Stimulated activated CD4-positive, alpha-beta T cell treated with anti-CD3 and anti-CD28 coated beads, Interleukin-2, amount 100 ng/mL, for 24 hours (primary cell): ENCODE measurements at places on chromosomes 5 and 9.

DNA sequence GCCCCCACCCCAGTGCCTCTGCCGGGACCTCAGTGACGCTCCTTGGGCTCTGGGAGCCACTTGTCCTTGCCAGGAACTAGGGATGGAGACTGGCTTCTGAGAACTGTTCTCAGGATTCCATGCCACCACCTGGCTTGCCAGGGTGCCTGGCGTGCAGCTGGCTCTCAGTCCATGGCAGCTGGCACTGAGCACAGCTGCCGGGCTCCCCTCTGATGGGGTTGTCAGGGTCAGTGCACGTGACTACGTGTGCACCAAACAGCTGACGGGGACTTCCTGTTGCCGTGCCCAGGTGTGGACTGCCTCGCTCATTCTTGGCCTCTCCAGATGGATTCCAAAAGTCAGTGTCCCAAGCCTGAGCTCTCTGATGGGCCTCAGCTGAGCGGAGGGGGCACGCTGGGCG is 9.4 kb downstream of the KCNT1 start:
- no peak for DNase-seq

DNA sequence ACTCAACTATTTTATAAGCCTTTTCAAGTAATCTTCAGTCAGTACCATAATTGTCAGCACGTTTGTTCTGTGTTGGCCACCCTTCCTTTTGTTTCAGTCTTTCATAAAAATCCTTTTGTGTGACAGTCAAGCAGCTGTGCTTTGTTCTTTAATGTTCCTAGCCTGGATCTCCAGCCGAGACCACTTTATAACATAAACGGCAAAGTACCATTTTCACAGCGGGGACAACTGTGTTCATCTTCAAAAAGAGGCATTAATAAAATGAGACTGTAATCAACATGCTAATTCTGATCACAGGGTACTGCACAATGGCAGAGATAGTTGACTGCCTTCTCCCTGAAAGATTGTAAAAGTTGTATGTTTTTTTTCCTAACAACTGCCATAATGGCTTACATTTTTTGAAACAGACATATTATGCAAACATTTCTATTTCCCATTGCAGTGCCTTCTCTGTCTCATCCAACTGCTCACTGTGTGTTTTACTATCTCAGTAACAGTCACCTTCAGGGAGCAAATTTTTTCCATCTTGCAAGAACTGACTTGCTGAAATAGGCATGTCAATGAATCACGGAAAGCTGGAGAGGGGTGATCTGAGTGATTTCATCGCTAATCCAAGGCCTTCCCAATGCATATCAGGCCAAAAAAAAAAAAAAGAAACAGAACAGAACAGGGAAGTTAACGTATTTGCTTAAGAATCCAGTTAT is 828.5 kb upstream of the DMAC1 start:
- no peak for DNase-seq

- no peak for DNase-seq
These were observed 2.2 kb downstream of the HNRNPA0 start for GRCh38 chr5:137751869-137752491.

DNA sequence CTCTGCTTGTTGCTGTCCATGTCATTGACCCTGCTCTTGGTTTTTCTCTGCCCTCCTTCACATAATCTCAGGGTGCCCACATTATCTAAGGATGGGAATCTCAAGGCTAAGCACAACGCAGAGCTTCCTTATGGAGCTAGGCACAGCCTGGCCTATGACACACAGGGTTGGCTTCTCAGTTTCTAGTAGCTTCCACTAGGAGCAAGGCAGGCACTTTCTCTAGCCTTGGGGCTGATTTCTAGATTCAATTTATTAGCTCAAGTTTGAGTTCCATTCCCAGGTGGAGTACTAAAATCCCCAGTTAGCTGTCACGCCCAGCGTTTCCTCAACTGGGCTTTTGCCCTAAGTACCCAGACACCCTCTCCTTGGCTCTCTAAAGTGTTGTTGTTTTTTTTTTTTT is 12.4 kb downstream of the IL4 start:
- no peak for DNase-seq

GRCh38 chr5:106921567-106921966 is 749.2 kb downstream of the EFNA5 start:
- DNase-seq, result no peak

GRCh38 chr5:100418231-100418630 is 116.9 kb upstream of the FAM174A start:
- DNase-seq, result no peak

GRCh38 chr9:32942755-32943460 is 58.5 kb downstream of the APTX start:
- DNase-seq, result no peak

DNA sequence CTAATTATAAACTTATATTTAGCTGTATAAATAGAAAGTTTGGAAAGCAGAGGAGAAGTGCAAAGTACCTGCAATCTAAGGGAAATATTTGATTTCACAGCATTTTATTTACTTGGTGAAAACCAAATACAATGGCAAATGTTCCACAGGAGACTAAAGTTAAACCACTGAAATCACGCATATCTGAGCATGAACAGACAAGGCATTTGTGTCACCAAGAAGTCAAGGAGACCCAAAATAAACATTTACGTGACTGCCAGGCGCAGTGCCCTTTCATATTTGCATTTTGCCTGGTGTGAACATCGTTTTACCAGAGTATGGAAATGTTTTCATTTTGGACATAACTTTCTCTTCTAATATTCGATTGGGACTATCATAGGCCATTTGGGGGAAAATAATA is 20.6 kb downstream of the UGCG start:
- DNase-seq, result no peak

DNA sequence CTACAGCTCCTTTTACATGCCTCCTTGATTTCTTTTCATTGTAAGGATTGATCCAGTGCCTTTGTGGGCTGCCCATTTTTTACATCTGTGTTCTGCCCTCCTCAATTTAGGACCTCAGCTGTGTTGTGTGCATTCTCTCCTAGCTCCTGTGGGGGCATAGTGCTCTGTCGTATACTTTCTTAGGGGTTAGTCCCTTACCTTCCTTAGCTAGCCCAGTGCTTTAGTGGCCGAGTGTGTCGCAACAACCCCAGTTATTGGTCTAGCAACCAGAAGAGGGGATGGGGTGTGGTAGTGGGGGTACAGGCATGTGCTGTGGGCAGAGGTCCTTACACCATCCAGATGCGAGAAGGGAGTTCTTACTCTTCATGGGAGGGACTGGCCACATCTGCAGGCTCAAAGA is 12.1 kb downstream of the MTRR start:
- no peak for DNase-seq

DNA sequence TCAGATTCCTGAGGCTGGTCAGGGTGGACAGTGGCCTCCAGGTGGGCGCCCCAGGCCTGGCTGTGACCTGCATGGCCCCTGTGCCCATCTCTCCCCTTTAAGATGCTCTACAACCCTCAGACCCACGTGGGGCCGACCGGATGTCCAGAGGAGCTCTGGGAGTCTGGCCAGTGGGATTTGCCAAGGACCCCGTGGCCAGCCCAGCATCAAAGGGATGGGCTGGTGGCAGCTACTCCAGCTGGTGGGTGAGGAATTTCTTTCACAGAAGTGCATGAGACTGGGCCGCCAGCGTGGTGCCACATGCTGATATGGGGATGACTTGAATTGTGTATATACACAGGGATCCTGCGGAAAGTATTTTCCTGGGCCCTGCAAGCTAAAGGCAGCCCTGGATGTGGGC is 94.7 kb upstream of the SARDH start:
- DNase-seq, result no peak

- DNase-seq, result peak; percentile 5
These were observed 49.2 kb downstream of the EQTN start for GRCh38 chr9:27247756-27248155.

GRCh38 chr5:177455661-177456590 is 9.3 kb downstream of the PRR7 start:
- peak; percentile 99 for DNase-seq

DNA sequence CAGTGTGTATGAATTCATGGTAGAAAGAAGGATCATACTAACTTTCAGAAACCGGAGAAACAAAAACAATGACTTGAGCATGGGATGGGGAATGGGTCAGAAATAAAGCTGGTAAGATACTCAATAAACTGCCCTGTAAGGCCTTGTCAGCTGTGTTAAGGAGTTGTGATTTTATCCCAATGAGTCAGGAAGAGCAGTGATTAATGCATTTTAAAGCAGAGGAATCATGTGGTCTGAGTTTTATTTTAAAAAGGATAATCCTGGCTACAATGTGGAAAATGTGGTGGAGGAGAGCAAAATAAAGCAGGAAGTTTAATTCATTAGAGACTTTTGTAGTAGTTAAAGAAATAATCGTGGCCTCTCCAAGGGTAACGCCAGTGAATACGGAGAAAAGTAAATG is 28.7 kb downstream of the DHX29 start:
- no peak for DNase-seq

GRCh38 chr5:10509575-10509974 is 54.3 kb upstream of the ANKRD33B start:
- DNase-seq, result no peak

DNA sequence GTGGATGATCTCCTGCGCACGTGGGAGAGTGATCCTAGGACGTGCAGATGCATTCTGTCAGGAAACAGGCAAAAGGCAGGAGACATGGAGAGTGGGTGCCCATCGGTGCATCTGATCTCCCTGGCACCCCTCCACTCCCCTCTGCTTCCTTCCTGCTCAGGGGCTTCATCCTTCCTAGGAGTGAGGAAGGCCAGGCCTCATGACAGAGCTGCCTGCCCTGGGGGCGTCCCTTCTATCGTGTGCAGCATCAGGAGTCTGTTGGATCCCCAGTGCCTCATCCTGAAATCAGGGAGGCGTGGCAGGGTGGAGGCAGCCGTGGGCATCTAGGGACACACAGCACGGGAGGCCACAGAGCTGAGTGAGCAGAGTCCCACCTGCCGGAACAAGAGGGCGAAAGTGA is 30.1 kb downstream of the UBE2QL1 start:
- DNase-seq, result no peak

DNA sequence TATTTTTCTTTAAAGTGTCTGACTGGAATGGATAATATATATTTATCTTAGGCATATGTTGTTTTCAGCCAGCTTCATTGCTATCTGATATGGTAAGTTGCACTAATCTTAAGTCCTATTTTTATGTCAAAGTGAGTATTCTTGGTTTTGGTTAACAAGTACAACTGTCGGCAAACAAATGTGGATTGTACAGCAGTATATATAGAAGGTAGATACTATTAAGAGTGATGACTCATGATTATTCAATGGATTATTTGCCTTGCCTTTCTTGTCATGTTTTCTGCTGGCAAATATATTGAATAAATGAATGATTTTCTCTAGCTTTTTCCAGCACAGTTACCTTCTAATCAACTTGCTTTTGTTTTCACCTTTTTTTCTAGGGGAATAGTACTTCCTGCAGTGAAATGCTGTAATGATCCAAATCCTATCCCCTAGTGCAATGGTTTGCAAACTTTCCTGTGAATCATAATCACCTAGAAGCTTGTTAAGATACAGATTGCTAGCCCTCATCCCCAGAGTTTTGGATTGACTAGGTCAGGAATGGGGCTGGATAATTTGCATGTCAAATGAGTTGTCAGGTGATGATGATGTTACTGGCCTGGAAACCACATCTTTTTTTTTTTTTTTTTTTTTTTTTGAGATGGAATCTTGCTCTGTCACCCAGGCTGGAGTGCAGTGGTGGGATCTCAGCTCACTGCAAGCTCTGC is 60.8 kb upstream of the ARRDC3 start:
- DNase-seq, result no peak

- DNase-seq, result no peak
These were observed 120.7 kb upstream of the MVB12B start for GRCh38 chr9:126205845-126206498.

DNA sequence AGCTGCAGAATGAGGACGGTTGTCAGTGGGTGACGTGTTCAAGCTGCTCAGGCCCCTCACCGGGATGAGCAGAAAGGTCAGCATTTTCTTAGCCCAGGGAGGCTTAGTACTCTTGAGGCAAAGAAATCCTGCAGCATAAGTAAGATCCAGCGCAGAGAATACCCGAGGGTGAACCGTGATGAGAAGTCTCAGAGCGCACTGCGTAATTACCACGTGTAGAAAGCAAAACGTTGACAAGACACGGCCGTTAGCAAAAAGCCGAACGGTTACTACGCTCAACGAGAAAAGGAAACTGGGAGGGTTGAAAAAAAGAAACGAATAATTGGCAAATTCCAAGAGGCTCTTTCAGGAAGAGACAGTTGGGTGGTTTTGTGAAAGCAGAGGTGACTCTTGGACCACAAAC is 104.0 kb downstream of the COL23A1 start:
- DNase-seq, result no peak

DNA sequence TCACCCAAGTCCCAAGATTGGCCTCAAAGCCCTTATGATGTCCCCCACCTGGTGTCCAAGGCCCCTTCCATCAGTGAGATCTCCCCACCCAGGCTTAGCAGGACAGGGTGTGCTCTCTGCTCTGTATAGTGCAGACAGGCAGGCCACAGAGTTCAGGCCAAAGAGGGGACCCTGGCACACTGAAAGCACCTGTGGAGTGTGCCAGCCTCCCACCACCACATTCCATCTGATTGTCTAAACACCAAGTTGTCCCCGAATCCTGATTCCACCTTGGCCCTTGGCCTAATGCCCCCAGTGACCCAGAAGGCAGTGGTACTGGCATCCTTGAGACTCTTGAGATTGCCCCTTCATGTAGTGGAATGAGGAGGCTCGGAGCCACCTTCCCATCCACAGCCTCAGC is 5.4 kb downstream of the SPINK4 start:
- no peak for DNase-seq

DNA sequence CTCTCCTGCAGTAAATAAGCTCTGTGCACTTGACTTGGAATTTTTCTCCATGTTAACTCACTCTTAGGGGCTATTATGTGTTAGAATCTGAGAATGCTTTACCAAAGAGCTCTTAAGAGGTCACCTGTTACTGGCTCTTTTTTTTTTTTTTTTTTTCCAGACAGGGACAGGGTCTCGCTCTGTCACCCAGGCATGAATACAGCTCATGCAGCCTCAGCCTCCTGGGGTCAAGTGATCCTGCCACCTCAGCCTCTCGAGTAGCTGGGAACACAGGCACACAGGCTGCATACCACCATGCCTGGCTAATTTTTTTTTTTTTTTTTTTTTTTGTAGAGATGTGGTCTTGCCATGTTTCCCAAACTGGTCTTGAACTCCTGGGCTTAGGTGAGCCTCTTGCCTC is 22.1 kb downstream of the HMGXB3 start:
- DNase-seq, result no peak

DNA sequence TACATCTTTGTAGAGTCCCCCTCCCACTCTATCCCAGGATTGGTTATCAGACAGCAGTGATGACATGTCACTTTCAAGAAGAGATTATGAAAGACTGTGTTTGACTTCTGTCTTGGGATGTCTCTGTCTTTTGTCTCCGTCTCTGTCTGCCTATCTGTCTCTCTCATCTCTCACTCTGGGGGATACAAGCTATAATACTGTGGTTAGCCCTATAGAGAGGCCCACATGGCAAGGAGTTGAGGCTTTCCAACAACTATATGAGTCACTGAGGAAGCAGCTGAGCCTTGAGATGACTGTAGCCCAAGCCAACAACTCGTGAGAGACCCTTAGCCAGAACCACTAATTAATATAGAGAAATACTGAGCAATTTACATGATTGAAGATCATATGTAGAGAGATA is 284.8 kb downstream of the PDE4D start:
- no peak for DNase-seq

GRCh38 chr5:159497221-159497620 is 166.9 kb upstream of the IL12B start:
- no peak for DNase-seq
